OCI-LY7 (cell line): ENCODE measurements at places on chromosomes 5 and 9.

GRCh38 chr9:133585481-133586351 lies 23.5 kb downstream of the FAM163B start:
- peak; percentile 65 for DNase-seq

DNA sequence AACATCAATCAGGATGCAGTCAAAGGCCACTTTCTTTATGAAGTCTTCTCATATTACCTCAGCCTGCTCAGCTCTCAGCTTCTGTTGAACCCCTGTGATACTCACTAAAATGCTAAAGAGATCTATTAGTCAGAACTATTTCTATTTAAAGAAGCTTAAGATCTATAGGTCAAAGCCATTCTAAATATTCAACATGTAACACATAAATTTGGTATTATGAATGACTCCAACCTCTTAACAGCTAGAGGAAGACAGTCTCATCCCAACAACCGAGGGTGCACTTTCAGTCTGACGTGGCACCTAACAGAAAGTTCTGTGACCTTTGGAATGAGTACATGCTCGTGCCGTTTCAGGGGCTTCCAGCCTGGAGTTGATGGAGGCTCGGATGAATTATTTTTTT lies 301.5 kb upstream of the VLDLR start:
- DNase-seq: no peak

DNA sequence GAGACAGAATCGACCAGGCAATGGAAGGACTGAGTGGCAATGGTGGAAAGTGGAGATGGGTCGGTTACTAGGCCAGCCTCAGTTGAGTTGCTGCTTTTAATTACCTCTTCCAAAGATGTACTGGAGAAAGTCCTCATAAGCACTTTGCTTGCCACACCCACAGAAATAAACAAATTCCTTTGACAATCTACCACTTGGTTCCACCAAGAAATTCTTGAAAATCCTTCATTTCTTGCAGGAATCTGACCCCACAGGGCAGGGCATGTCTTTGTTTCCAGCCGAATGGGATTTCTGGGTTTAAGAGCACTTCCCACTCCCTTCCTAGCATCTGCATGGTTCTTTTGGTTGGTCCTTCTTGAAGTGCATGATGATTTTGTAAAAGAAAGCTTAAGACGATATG lies 54.5 kb downstream of the ADAMTS12 start:
- no peak for DNase-seq

DNA sequence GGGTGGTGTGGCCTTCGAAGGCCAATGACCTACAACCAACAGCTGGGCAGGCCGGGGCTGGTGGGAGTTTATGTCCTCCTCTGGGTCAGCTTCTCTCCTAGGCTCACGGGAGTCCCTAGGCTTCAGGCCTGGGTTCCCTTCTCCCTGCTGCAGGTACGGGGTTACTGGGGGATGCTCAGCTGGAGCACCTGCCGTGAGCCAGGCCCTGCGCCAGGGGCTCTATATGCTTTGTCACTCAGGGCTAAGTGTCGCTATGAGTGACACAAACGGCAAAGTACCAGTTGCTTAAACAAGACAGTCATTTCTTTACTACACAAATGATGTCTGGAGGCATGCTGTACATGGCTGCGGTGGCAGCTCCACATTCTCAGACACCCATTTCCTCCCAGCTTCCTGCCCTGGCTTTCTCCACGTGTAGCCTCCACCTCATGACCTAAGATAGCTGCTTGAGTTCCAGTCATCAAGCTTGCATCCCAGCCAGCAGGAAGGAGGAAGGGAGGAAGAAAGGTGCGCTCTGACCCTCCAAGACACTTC lies 22.5 kb upstream of the NINJ1 start:
- no peak for DNase-seq

GRCh38 chr5:132867046-132867451 lies 607 bp downstream of the UQCRQ start:
- no peak for DNase-seq

GRCh38 chr5:133145436-133146170 lies 93.8 kb downstream of the HSPA4 start:
- no peak for DNase-seq

- DNase-seq: no peak
Measured at GRCh38 chr9:4620881-4621555, 41.1 kb upstream of the PLPP6 start.

- DNase-seq: no peak
Measured at GRCh38 chr9:91223000-91223399, 138.7 kb downstream of the AUH start.

- peak; percentile 30 for DNase-seq
Measured at GRCh38 chr9:125820100-125820804, 73.1 kb downstream of the PBX3 start.

- DNase-seq: no peak
Measured at GRCh38 chr5:4939042-4939781, 200.9 kb upstream of the ADAMTS16 start.

GRCh38 chr5:178120607-178121357 lies 7.5 kb downstream of the N4BP3 start:
- peak; percentile 98 for DNase-seq

DNA sequence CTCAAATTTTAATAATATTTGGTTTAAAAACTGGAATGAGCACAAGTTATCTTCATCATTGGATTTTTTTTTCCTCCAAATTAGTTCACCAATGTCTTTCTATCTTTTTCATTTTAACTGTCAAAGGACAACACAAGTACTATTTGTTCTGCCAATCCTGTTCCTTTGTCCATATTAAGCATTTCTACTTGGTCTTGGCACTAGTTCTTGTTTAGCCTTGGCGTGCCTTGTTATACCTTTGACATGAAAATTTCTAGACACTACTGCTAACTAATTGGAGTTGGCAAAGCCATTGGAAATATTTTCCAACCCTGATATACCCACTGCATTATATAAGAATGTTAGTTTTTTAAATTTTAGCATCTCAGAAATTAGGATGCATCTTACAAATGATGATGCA lies 3.8 kb downstream of the SPINK6 start:
- DNase-seq: no peak

- DNase-seq: no peak
Measured at GRCh38 chr5:131182839-131183238, 12.1 kb downstream of the LYRM7 start.

GRCh38 chr5:150156027-150156368 lies 353 bp upstream of the PDGFRB start:
- DNase-seq: no peak

DNA sequence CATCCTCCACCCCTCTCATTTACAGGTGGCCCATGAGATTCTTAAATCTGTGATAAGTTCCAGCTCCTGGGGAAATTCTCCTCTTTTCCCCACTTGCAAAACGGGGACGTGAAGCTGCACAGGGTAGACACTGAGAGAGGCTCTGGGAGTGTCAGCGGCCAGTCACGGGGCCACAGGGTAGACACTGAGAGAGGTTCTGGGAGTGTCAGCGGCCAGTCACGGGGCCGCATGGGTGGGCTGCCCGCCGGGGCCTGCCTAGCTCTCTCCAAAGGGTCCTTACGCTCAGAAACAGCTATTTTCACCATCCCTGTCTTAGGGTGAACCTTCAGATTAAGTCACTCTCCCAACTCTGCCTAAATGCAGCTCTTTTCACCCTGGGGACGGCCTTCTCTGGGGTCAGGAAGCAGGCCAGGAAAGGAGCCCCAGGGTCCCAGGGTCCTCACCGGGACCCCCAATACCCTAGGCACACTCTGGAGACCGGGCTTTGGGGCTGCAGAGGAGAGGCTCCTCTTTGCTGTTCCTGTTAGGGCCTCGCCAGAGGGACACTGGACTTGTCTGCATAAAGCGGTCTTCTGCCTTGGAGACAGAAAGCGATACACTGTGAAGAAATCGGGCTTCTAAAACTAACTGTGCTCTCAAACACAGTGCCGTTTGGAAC lies 1.5 kb downstream of the FAM78A start:
- DNase-seq: peak; percentile 43

DNA sequence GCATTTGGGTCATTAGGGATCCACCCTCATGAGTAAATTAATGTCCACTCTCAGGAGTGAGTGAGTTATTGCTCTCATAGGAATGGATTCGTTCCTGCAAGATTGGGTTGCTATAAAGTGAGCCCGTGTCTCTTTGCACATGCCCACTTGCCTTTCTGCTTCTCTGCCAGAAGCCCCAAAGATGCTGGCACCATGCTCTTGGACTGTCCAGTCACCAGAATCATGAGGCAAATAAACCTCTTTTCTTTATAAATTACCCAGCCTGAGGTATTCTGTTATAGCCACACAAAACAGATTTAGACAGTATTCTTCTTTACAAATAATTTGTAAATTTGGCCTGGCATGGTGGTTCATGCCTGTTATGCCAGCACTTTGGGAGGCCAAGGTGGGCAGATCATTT lies 24.6 kb downstream of the CDC26 start:
- DNase-seq: no peak

GRCh38 chr5:34551911-34552433 lies 104.2 kb upstream of the RAI14 start:
- DNase-seq: no peak

GRCh38 chr9:124220946-124221451 lies 36.8 kb upstream of the NEK6 start:
- DNase-seq: no peak

DNA sequence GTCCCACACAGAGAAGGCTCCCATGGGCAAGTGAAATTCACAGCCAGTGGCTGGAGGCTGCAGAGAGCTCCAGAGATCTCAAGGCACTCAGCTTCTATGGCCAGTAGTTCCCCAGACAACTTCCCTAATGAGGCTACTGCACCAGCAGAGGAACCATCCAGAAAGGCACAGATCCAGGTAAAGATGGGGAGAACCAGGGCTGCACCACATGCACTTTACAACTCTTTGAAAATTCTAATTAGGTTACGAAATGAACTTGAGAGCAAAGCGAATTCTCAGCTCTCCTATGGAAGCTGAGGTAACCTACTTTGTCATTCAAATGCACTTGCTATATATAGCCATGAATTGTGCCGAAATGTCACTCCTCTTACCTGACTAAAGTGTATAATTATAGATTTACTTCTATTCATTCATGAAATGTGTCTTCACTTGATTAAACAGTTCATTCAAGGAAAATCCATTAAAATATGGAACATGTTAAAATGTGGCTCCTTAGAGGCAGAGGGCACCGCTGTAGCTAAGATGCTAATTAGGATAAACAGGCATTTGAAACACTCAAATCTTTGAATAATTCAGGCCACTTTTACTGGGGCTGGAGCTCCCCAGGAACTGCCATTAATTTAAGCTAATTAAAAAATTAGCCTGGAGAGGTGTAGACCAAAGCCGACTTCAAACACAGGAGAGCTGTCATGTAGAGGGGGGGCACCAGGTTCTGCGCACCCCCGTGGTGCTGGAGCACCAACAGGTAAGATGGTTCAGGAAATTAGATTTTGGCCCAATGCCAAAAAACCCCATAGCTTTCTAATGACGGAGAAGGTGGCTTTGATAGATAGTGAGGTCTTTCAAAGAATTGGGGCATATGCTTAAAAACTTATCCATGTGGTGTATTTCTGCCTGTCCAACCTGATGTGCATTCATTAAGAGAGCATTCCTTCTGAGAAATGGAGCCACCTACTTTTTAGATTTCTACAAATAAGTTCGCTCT lies 204.1 kb downstream of the GABBR2 start:
- DNase-seq: no peak

- DNase-seq: no peak
Measured at GRCh38 chr9:77856615-77857014, 175.0 kb downstream of the GNAQ start.

GRCh38 chr5:169785771-169786618 lies 148.9 kb downstream of the DOCK2 start:
- DNase-seq: no peak

- DNase-seq: no peak
Measured at GRCh38 chr5:173306695-173307094, 21.5 kb downstream of the STC2 start.

GRCh38 chr9:107547772-107548297 lies 58.3 kb upstream of the KLF4 start:
- no peak for DNase-seq

GRCh38 chr5:82334085-82334692 lies 56.0 kb upstream of the RPS23 start:
- DNase-seq: no peak

DNA sequence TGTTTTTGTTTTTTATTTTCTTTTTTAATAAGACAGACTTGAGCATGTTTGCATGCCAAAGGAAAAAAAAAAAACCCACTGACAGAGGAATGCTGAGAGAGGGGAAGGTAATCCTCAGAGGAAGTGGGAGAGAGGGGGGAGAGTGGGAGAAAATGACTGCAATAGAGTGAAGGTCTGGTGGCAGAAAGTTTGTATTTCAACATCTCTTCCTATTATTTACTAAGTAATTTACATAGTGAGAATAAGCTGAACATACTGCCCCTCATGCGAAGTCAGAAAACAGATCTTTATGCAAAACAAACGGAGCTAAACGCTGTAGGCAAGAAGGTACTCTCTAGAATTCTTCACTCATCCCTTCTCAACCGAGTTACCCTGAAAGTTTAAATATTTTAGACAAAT lies 45.0 kb downstream of the ELL2 start:
- DNase-seq: no peak

GRCh38 chr5:33227247-33227646 lies 213.5 kb upstream of the TARS1 start:
- no peak for DNase-seq

GRCh38 chr5:121386334-121386733 lies 465.3 kb upstream of the FTMT start:
- no peak for DNase-seq

DNA sequence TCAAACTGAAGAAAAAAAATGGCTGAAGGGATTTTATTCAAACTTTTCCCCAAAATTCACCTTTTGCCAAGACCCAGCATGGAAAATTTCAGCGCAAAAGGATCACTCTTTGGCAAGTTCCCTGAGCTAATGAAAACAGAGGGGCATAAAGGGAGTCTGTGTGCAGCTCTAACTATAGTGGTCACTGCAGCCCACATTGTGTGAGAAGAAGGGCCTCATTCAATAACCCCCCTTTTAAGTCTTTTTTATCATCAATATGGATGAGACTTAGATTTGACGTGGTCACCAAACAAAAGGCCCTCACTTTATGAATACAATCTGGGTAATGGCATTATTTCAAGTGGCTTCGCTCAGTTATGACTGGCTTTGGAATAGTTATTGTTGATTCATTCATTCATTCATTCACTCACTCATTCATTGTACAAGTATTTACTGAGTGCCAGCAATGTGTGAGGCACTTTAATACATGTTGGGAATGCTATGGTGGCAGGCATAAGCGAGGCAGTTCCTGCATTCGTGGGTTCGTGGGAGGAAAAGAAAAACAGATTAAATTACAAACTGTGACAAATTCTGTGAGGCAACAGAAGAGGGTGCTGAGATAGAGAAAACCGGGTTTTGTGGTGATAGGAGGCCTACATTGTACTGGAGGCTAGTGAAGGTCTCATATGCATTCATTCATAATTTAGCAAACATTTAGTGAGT lies 145.7 kb upstream of the KLF4 start:
- DNase-seq: no peak

DNA sequence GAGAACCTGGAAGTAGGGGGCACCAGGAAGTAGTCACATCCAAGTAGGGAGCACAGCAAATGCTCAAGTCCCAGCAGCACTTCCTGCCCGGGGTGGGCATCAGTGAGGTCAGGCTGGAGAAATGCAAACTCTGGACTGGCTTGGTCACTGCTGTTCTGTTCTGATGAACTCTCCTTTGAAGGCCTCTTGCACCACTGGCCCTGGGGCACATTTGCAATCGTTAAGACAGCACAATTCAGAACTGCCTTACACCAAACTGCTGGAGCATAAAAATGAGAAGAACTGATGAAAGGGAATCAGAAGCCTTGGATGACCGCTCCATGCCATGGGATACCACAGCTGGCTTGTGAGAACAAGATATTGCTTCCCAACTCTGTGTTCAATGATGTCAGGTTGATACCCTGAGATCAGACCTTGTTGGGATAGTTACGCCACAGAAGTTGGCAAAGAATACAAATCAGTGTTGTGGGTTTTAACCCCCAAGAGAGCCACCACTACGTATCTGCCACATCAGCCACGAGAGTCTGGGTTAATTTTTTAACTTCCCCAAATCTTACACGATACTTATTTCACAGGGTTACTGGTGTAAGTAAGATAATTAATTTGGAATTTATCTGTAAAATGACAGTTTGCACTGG lies 42.3 kb upstream of the ZSWIM6 start:
- no peak for DNase-seq
